Stimulated activated CD8-positive, alpha-beta memory T cell treated with anti-CD3 and anti-CD28 coated beads, Interleukin-15, amount 100 ng/mL, for 24 hours (primary cell): ENCODE measurements at places on chromosomes 2 and 18.

DNA sequence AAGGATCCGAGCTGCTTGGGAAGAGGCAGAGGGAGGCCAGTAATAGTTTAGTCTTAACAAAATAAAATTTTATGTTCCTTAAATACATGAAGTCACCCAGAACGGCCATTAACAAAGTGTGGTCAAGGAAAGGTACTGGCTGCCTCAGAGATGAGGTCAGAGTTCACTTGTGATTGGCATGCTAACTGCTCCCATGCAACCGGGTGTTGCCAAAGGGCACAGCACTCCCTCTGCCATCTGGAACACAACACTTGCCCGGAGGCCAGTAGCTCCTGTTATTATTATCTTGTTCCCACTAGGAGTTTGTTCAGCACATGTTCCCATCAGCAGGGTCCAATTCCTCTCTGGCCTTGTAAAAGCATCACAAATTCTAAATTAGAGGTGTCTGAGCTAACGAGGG lies 207.0 kb downstream of the CYP26B1 start:
- DNase-seq, result no peak

DNA sequence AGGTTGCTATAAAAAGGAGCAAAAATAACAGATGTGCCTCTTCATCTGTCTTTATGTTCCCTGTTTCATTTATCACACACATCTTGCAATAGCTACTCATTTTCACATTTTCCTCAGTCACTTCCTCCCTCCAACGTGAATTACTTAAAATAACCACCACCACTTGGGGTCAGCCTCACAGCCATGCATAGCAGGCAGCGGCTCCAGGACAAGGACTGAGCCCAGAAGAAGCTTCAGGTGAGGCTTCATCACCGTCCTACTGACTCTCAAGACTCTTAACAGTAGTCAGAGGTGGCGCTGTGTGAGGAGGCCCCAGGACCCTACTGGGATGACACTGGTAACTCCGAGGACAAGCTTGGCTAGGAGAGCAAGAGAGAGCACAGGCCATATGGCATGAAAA lies 15.5 kb upstream of the ST8SIA5 start:
- DNase-seq, result no peak

- no peak for DNase-seq
Observed at GRCh38 chr2:16737812-16738211, 72.2 kb upstream of the CYRIA start.

- DNase-seq, result no peak
Observed at GRCh38 chr2:76256458-76257088, 545.9 kb upstream of the GCFC2 start.

- no peak for DNase-seq
Observed at GRCh38 chr2:222594679-222595078, 61.2 kb downstream of the FARSB start.

DNA sequence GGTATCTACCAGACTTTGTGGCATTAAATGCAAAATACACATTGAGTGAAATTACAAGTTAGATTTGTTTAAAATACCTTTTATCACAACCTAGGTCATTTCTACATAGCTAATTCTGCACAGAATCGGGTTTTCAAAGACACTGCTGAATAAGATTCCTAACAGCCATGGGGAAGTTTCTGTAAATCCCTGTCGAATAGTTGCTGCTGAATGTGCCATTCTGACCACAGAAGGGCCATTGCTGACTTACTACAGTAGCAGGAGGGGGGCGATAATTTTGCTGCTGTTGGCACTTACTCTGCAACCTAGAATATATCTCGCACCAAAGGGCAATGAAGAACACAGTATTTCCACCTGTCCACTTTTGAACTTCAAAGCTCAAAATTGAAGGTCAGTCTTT lies 232.8 kb downstream of the TCF4 start:
- no peak for DNase-seq

- no peak for DNase-seq
Observed at GRCh38 chr2:226076529-226076928, 677.0 kb downstream of the NYAP2 start.

GRCh38 chr2:55010149-55010591 lies 40.1 kb downstream of the RTN4 start:
- DNase-seq, result no peak

DNA sequence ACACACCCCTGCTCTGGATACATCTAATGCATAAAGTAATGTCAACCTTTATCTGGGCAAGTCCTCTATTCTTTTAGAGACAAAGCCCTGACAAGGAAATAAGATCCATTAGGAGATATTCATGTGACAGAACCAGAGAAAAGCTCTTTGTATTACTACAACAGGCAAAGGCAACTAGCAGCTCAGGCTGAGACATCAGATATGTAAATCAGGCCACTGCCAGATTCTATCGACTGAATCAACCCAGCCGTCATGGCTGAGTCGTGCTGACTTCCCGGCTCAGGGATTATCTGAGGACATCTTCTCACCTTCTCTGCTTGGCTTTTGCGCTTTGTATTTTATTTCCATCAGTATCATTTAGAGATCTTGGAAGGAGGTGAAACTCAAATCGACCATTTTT lies 294.5 kb downstream of the PLCL1 start:
- DNase-seq, result no peak

- no peak for DNase-seq
Observed at GRCh38 chr18:36187826-36188721, 777 bp downstream of the MOCOS start.

- DNase-seq, result no peak
Observed at GRCh38 chr2:236970656-236971010, 115.1 kb upstream of the COPS8 start.

- no peak for DNase-seq
Observed at GRCh38 chr18:75090336-75090735, 118.6 kb downstream of the PTGR3 start.

DNA sequence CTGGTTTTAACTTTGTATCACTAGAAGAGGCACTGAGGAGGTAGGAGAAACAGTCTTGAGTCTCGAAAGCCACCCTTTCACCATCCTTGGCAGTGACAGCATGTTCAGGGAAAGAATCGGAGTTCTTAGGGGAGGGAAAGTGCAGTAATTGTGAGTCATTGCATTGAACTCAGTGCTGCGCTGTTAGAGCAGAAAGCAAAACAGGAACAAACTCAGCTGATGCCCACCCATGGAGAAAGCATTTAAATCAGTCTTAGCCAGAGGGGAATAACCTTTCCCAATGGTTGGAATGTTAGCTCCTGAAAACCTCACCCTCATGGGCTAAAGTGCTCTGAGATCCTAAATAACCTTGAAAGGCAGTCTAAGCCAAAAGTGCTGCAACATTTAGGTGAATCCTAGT lies 845.6 kb upstream of the CNTNAP5 start:
- DNase-seq, result no peak

GRCh38 chr2:17934721-17935120 lies 56.3 kb downstream of the KCNS3 start:
- DNase-seq, result no peak

DNA sequence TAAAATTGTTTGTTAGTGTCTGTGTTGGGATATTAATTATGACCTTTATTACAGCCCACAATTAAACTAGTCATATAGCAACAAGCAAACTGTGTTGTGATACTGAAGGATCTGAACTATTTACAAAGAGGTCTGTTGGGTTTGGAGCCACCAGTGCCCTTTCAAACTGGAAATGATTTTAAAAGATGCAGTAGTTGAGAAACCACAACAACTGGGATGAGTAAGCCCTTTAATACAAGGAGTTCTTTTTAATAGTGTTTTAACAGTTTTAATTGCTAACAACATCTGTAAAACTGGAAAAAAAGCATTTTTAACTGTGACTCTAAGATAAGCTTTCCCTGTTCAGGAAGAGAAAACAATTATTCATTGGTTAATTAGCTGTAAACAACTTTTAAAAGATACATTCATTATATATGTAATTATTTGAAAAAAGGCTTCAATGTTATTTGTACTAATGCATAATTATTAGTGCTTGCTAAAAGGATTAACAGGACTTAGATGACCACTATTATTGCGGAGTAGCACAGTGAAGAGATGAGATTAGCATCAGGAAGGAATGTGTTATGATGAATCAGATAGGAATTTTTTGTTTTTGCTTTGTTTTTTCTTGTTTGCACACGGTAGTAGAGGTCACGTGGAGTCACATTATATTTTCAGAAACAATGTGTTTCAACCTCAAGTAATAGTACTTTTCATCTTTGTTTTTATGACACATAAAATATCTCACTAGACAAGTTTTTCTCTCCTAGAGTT lies 392.7 kb upstream of the FANCL start:
- no peak for DNase-seq

DNA sequence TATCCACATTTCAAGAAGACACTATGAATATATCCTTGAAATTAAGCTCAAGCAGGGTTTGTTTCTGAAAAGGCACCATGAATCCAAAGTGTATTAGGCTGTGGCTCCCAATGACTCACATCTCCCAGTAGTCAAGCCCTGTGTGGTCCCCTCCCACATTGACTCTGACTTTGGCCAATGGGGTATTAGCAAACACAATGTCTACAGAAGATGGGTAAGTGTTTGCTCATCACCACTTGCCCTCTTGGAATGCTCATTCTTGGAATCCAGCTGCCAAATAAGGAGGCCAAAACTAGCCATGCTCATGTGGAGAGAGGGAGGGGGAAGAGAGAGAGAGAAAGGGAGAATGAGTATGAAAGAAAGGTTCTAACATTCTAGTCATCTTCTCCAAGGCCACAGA lies 490.0 kb downstream of the TXNL1 start:
- no peak for DNase-seq
